ENCODE measurements at places on chromosomes 16 and 17.
A peak's percentile ranks its signal among the peaks of the same experiment; 100 is the strongest.

GRCh38 chr16:51937771-51938170 is 609.2 kb downstream of the TOX3 start:
- DNase-seq = no peak

DNA sequence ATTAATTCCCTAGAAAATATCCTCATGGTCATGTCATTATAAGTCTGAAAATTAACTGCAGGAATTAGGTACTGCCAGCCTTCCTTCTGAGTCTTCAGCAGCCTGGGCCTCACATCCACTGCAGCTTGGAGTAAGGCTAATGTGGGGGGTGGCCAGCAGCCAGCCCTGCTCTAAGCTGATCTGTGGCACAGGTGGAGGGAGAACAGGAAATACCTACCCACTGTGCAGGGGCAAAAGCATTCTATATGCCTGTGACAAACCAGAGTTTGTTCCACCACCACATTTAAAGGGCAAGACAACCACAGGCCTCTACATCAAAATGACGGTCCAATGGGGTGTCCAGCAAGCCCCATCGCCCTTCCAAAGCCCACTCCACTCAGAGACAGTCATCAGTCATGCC is 9.4 kb downstream of the NPRL3 start:
- DNase-seq = no peak

- DNase-seq = no peak
These were observed 23.6 kb downstream of the TPSG1 start for GRCh38 chr16:1201444-1201843.

DNA sequence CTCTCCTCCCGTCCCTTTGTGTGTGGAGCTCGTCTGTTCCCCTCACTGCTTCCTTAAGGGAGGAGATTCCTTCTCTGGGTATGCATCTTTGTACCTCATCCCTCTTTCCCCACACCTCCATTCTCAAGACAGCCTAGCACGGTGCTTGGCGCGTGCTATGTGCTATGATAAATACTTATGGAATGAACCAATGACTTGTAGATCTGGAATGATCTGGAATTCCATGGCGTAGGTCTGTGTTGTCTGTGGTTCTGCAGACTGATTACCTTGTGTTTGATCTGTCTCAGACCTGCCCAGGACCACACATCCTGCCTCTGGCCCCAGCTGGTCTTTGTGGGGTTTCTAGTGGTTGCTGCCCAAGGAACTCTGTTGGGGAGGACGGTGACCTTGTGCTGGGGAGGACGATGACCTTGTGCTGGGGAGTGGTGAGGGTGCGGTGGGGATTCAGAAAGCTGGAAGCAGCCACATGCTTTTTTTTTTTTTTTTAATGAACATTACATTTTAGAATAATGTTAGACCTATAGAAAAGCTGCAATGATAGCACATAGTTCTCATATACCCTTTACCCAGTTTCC is 33.5 kb upstream of the ETV4 start:
- DNase-seq = no peak

DNA sequence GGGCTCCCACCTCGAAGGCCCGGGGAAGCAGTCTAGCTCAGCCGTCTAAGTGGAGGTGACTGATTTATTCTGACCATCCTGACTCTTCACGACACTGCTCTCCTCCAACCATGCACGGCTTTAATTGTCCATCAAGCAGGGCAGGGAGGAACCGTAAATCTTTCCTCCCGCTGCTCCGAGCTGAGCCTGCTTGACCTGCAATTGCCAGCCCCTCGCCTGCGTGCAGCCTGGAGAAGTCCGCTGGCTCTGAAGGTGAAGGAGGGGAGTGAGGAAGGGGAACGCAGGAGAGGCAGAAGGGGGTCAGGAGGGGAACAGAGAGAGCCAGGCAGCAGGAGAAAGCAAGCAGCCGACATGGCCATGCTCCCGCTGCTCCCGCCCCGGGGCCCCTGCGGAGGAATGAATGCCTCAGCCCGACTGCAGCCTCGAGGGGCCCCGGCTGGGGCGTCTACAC is 10.1 kb downstream of the RBFOX3 start:
- DNase-seq = no peak

DNA sequence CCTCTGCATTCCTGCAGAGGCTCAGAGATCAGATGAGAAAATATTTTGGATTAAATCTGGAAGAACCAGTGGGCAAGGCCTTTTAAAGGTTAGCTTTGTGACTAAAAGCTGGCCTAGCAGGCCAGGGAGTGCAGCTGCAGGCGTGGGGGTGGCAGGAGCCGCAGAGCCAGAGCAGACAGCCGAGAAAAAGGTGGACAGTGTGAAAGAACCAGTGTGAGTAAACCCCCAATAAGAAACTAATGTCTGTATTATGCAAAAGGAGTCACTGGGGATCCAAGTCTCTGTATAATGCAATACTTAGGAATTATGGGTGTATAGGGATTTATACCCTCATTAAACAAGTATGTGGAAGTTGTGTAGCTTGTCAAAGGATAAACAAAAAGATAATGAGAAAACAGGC is 21.4 kb upstream of the SPACA3 start:
- no peak for DNase-seq

DNA sequence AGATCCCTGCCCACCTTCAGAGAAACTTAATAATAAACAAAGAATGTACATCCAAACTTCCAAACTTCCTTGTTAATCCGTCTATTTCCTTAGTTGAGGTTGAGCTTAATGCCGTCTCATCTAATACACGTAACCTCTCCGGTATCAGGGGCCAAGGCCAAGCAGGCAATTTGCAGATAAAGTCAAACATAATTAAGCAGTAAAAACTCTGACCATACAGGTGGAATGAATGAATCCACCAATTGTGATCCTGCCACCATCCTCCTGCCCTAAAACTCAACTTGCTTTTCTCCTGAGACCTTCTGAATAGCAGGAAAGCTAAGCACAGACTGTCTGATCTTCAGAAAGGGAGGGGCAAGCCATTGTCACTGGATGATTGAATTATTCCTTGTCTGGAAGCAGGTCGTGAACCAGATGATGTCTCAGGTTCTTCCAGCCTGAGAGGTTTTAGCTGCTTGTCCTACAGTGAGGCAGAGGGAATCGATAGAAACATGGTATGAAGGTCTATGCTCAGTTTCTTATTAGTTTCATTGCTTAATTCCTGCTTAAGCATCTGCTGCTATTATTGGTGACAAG is 1111.8 kb upstream of the EEF2KMT start:
- no peak for DNase-seq

DNA sequence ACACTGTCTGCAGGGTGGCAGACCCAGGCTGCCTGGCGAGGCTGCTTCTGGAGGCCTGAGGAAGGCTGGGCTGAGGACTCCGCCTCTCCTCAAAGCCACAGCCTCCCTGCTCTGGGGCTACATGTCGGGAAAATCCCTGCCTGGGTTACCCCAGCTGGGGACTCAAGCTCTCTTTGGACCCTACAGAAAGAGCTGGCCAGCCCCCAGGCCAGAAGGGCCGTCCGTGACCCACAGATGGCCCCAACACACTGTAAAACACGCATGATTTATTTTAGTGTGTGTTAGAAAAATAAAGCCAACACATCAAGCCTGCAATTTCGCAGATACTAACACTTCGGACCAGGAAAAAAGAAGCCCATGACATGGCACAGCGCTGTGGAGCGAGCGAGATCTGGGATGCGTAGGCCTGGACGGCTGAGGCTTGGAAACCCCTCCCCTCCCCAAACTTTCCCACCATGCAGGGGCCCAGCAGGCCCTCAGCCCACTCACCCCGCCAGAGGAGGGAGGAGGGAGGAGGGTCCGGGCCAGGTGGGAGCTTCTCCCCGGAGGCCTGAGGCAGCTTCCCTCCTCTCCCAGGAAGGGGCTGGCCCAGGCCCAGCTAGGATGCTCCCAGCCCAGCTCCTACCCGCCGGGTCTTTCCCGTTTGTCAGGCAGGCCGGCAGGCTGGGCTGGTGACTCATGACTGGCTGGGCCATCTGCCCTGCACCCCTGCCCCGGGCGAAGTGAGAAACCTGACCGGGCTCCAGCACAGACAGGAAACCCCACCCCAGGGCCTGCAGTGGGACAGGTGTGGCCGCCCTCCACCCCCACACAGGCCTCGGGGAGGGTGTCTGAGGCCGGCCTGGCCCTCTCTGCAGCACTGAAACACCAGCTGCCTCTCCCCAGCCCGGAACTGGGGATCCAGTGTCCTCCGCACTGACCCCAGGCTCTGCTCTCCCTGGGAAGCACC is 34.1 kb upstream of the SLC38A10 start:
- DNase-seq = peak; percentile 56

DNA sequence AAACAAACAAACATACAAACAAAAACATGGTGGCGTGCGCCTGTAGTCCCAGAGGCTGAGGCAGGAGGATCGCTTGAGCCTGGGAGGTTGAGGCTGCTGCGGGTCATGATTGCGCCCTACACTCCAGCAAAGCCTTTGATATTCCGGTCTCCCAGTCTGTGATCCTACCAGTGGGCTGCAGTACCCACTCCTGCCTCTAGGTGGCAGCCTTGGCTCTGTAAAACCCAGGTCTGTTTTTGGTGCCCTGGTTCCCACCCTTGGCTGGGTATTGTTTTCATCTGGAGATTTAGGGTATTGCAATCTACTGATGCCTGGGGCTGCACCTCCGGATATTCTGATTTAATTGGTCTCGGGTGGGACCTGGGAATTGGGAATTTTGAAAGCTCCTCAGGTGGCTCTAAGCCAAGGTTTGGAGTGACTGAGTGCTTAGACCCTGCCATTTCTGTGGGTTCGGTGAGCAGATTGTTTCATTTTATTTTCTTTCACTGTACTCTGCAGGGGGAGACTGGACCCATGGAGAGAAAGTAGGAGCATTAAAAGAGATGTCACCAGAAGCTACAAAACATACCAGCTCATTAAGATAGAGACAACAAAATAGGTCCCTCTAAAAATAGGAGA is 40.5 kb downstream of the MYH3 start:
- no peak for DNase-seq

GRCh38 chr16:80894091-80894490 is 89.7 kb upstream of the CDYL2 start:
- no peak for DNase-seq

DNA sequence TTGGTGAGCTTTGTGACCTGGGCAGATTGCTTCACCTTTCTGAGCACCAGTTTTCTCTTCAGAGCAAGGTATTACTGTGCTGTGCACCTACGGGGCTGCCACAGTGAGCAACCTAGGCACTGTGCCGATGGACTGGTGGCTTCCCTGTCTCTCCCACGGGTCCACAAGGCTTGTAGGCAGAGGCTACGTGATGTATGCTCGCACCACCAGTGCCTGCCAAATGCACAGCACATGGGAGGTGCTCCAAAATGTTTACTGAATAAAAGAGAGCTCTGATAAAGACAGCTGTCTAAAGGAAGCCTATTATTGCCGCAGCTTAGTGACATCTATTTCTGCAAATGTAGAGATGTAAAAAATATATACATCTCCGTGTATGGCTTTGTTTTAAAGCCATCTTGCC is 139.2 kb downstream of the CDK5R1 start:
- DNase-seq = no peak

GRCh38 chr17:75590849-75591721 is 3.5 kb downstream of the MYO15B start:
- DNase-seq = no peak

DNA sequence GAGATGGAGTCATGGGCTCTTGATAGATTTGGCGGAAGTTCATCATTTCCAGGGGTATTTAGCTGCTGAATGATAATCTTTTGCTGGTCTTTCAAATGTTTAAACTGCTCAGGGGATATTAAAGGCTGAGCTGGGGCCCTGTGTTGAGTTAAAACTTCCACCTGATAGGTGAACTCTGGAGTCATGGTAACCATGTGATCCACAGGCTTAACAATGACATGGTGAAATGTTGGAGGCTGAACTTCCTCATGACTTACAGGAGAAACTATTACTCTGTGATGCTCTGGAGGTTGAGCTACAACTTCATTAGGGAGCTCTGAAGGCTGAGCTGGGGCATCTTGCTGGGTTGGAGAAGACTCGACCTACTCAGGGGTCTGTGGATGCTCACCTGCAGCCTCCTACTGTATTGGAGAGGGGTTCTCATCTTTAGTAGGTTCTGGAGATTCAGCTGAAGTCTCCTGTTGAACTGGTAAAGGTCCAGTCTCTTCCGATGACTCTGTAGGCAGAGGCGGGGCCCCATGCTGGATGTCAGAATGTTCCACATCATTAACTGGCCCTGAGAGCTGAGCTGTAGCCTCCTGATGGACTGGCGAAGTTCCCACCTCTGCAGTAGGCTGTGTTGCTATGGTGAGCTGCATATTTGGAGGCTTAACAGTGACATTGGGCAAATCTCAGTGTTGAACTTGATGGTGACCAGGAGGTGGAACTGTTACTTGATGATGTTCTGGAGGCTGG is 24.2 kb downstream of the RDM1 start:
- DNase-seq = no peak

GRCh38 chr16:84196727-84197394 is 5.9 kb downstream of the ADAD2 start:
- no peak for DNase-seq

- no peak for DNase-seq
These were observed 108.3 kb downstream of the RBFOX1 start for GRCh38 chr16:7440886-7441400.

DNA sequence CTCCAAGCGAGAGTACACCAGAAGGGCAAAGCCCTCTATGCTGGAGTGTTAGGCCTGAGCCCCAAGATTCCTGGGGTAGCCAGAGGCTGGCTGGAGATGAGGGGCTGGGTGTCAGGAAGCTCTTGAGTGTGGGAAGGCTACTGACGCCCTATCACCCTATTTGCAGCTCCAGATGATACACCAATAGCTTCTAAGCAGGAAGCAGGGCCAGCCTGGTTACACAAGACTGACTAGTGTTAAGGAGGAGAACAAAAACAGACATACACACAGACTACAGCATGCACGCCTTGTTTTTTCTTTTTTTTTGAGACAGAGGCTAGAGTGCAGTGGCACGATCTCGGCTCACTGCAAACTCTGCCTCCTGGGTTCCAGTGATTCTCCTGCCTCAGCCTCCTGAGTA is 15.9 kb downstream of the POLR3K start:
- DNase-seq = no peak

DNA sequence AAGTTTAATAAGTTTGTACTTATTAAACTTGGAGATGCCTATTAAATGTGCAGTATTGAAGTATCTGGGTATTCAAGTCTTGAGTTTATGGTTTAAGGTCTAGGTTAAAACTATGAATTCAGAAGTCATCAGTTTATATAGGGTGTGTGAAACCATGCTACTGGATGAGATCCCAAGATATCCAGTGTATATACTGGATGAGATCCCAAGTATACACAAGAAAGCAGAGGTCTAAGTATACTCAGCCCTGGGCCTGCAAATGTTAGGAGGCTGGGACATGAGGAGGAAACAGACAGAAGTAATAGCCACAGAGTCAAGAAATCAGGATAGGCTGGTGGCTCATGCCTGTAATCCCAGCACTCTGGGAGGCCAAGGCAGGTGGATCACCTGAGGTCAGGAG is 194.4 kb upstream of the AXIN2 start:
- no peak for DNase-seq

GRCh38 chr17:32541640-32542039 is 54.8 kb downstream of the CDK5R1 start:
- DNase-seq = no peak

DNA sequence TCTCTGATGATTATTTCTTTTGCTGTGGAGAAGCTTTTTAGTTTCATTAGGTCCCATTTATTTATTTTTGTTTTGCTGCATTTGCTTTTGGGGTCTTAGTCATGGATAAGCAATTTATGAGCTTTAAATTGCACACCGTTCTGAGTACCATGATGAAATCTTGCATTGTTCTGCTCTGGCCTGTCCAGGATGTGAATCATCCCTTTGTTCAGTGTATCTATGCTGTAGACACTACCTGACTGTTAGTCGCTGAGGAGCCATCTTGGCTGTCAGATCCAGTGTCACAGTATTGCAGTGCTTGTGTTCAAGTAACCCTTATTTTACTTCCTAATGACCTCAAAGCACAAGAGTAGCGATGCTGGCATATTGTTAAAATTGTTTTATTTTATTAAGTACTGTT is 218.0 kb upstream of the CNTNAP4 start:
- no peak for DNase-seq

GRCh38 chr17:40993839-40994238 is at the start of gene KRTAP3-3:
Gene KRTAP3-3, minus strand, starts transcription at chr17:40994164. Its CDS starts 67 bp downstream, at chr17:40994097.
- no peak for DNase-seq

- DNase-seq = peak; percentile 82
These were observed 57.3 kb upstream of the BCO1 start for GRCh38 chr16:81181013-81181720.

All from AG04449 (cell line).